Frontal cortex (tissue), 4 donors: ENCODE measurements at places on chromosomes 2 and 18.

DNA sequence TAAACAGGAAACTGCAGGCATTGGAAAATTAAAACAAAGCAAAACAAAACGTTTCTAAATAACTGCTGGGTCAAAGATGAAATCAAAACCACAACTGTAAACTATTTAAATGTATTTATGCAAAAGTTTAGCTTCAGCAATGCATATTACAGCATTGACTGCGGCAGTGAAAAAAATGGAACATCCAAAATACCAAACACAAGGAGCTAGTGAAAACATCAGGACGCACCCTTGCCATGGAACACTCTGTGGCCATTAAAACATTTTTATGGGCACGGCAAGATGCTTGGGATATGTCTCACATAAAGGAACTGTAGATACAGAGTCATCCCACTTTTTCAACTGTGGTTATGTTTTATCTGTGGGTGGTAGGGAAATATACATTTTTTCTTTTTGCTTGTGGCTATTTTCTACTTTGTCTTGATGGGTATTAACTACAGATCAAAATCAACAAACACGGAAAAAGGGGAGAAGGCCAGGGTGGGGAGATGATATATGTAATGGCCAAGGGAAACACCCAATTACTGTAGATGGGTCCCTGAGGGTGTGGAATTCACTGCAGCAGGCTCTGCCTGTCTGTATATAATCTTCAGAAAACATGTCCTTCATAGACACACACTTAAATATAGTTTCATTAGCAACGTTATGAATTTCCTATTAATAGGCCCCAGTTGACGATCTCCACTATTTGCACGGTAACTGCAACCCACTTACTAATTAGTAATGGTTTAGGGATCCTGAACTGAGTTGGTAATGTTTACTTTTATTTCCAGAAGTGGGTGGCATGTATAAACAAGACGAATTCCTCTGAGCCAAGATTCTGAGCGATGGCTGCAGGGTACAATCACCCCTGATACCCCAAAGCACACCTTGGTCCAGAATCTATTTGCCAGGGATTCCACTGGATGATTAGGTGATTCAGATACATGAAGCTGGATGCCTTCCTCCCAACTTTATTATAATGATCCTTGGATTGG is 110.5 kb downstream of the ACKR3 start:
- DNase-seq: no peak

DNA sequence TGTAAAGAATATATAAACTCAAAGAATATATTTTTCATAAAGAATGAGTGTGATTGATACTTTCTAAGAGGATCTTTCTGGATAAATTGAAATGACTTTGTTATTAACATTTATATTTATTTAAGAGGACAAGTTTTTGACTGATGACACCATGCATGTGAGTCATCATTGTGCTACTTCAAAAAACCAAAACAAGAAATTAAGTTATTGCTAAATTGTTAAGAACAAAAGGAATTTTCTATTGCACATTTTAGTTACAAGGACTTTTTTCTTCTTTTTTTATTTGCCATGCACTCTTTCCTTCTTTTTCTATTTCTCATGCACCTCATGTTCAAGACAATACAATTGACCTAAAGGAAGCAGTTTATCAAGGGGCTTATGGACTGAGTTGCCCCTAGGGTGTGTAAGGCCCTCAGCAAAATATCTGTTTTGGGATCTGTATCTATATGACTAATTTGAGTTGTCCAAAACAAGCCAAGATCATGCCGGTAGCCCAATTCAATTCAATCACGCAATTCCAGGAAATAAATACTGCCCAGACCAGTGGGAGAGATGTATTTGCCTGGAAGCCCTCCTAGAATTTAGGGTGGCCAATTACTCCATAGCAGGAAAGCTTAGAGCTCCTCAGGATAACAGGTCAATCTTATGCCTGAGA is 654.3 kb downstream of the METTL4 start:
- DNase-seq: no peak

DNA sequence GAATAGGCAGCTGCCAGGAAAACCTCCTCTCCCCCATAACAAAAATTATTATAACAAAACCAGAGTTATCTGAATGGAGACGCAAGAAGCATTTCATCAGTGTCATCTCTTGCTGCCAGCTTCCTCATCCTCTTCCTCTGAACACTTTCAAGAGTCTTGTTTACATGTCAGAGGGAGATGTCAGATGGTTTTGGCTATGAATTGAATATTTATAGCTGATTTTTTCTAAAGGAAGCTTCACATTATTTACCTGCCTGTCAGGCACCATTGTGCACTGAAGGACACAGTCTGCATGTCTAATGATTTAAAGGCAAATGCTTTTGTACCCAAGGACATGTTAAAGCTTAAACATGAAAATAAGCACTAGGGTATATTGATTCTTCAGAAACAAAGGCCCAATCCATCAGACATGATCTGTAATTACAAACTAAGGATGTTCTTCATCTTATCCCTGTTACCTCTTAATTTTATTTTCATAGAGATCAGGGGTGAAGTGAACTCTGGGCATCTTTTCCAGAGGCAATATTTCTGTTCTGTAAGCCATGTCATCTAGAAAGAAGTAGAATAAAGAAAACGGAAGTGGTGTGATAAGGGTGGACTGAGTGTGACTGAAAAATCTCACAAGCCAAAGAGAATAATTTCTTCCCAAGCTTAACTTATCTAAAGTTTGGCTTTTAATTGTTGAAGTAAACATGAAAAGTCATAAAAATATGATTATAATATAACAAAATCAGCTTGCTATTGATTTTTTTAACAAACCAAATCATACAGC is 168.7 kb downstream of the ANKRD44 start:
- DNase-seq: no peak

GRCh38 chr18:41499345-41499744 is 455.7 kb upstream of the PIK3C3 start:
- no peak for DNase-seq

DNA sequence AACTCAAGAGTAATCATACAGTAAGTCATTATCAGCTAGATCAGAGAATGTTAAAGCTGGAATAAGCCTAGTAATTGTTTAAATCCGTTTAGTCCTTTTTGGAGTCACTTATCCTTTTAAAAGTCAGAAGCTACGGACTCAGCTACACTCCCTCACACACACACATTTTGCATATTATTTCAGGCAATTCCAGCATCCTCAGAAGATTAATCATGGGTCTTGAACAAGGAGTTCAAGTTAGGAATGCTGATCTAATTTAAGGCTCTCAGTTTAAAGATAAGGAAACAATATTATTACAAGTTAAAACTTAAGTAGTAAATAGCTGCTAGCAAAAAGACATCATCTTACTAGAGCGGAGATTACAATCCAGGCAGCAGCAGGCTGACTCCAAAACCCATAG is 74.3 kb downstream of the GTF3C3 start:
- DNase-seq: no peak

GRCh38 chr2:218517434-218518206 is 50.5 kb downstream of the USP37 start:
- no peak for DNase-seq

DNA sequence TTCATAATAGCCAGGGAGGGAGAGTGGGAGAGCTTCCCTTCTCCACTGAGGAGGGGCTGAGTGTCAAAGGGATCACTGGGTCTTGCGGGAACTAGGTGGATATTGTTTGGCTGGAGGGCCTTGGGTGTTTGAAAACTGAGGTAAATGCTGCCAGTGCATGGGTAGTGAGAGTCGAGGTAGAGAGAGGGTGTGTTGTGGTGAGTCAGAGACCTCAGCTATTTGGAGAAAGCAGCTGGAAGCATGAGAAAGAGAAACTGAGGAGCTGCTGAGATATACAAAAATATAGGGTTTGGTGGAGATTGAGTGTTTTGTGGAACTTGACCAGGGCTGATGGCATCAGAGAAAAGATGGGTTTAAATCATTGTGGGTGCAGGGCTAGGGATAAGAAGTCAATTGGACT is 127.0 kb upstream of the CCDC195 start:
- DNase-seq: no peak

GRCh38 chr2:231940795-231941194 is 14.6 kb upstream of the NPPC start:
- DNase-seq: no peak

DNA sequence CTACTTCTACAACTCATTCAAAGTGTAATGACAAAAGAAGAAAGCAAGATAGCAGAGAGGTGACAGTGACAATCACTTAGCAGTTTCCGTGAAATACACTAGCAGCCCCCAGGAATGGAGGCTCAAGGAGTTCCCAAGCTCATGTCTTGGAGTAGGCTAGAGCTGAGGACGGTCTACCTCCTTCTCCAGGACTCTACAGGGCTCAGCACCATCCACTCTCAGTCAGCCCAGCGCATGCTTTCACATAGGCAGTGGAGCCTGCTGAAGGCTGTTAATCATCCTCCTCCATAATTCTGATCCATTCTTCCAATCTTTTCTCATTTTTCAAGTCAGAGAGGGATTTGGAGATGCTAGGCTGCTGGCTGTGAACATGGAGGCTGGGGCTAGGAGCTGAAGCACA is 85.6 kb downstream of the MYT1L start:
- DNase-seq: no peak

GRCh38 chr2:31523871-31524492 is 56.8 kb downstream of the SRD5A2 start:
- no peak for DNase-seq

- no peak for DNase-seq
These were observed 13.5 kb downstream of the INPP4A start for GRCh38 chr2:98458207-98458606.

- no peak for DNase-seq
These were observed 94.7 kb upstream of the SLC66A3 start for GRCh38 chr2:11060376-11061169.

- no peak for DNase-seq
These were observed 15.0 kb downstream of the GLI2 start for GRCh38 chr2:120750488-120751210.

DNA sequence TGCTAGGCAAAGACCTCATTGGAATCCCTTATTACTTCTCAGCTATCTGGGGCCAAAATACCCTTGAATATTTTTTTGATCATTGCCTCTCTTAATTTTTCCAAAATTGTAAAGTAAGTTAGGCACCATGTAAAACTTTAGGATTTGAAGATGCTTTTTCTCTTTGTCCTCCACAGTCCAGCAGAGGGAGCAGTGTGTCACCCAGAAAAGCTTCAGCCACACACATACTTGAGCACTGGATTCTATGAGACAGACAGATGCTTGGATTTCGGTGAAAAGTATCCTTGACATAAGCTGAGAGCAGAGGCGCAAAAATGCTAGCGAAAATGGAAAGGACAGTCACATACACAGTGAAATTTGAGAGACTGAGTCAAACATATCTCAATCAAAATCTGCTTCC is 74.7 kb upstream of the KCNJ3 start:
- no peak for DNase-seq

DNA sequence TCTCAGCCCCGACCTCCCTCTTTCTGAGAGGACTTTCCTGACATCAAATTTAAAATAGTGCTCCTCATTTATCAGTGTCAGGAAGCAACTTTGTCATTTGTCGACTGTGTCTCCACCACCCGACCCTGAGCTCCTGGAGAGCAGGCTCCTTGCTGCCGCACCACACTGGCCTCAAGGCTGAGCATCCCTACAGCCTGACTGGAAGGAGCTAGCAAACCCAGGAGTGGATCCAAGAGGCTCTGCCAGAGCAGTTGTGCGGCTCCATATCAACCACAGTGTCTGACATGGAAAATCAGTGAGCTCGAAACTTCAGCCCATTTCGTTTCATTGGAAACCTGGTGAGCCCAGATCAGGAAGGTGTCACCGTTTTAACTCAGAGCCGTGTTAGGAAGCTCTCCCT is 125.2 kb downstream of the PTGR3 start:
- no peak for DNase-seq

DNA sequence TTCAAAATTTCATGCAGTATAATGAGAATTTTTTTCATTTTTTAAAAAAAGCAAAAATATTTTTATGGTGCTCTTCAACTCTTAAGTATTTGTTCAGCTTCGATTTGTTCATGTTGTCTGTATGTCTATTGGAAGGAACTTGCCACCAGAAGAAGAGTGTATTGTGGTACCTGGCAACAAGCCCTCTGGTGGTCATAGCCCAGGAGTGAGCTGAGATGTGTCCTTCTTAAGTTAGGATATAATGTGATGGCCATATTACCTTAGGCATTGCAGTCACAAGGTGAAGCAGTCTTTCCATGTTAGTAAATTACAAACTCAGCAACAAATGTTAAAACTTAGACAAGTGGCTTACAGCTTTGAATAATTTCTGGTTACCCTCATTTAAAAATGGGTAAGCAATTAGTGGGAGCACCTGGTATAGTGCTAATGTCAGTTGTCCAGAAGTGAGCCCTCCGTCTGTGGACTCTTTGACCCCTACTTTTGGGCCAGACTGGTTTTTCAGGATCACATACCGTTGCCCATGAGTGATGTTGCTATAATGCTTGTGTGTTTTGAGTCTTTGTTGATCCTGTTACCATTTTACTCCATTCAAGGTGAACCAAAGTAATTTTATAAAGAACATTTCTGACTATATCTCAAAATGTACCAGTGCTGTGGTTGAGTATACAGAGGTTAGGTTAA is 57.4 kb downstream of the MYO1B start:
- no peak for DNase-seq

- no peak for DNase-seq
These were observed 71.6 kb upstream of the RFX8 start for GRCh38 chr2:101546376-101547058.

DNA sequence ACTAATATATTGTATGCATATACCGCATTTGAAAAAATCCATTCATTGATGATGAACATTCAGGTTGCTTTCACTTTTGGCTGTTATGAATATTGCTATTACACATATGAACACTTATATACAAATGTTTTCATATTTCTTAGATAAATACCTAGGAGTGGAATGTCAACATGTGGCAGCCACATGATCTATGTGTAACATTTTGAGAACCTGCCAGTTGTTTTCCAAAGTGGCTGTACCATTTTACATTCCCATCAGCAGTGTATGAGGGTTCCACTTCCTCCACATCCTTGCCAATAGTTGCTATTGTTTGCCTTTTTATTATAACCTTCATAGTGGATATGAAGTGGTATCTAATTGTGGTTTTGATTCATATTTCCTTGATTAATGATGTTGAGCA is 40.5 kb downstream of the CCDC85A start:
- DNase-seq: no peak

- no peak for DNase-seq
These were observed 43.9 kb upstream of the B3GNT2 start for GRCh38 chr2:62152000-62152399.
